ENCODE measurements at places on chromosomes 3 and 15.

DNA sequence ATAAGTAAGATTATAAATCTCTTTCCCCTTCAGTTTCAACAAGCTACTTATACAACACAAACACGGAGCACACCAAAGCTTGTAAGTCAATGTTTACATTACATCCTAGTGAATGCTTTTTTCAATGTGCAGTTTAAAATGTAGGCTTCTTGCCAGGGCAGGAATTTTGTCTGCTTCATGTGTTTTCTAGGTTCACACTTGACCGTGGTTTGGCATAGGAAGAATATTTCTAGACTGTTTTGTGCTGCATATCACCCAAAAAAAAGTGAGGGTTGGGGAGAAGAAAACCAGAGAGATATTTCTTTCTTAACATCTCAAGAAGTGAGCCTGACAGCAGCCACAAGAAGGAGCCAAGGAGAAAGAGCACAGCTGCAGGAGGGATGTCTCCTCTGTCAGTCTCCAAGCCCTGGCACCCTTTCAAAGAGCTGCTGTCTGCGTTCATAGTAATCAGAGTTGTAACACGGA, 255.8 kb downstream of the MEIS2 start:
- DNase-seq = no peak

- DNase-seq = no peak
Measured at GRCh38 chr3:82137050-82137449, 375.6 kb upstream of the GBE1 start.

DNA sequence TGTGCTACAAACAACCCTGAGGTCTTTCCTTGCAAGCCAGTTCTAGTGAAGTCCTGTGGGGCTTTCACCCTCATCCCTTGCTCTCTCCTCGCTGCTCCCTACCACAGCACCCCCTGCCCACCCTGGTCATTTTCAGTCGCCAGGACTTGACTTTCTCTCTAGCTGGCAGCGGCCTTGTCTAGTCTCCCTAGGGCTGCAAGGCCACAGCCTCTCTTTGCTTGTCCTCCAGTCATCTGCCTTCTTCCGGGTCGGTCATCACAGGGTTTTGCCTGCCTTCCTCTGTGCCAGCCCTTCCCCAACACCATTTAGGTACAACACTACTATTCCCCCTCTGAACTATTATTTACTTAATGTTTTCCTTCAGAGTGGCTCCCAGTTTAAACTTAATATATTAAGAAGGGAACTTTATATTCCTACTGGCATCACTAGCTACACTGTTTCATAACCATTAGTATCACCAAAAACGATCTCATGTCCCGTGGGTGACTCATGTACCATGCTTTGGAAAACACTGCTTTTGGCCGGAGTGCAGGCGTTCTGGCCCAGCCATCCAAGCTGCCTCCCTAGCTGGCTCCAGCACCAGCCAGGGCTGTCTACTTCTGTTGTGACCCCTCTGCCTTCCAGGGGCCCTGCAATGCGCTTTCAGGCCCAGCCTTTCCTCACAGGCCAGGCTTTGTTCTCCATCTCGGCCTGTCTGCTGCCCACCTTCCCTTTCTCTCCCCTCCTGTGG, 21.4 kb downstream of the FAH start:
- no peak for DNase-seq

- peak; percentile 82 for DNase-seq
Measured at GRCh38 chr15:44308415-44308814, 19.9 kb downstream of the GOLM2 start.

GRCh38 chr3:10228248-10228950, 19.9 kb upstream of the TATDN2 start:
- DNase-seq = peak; percentile 87

DNA sequence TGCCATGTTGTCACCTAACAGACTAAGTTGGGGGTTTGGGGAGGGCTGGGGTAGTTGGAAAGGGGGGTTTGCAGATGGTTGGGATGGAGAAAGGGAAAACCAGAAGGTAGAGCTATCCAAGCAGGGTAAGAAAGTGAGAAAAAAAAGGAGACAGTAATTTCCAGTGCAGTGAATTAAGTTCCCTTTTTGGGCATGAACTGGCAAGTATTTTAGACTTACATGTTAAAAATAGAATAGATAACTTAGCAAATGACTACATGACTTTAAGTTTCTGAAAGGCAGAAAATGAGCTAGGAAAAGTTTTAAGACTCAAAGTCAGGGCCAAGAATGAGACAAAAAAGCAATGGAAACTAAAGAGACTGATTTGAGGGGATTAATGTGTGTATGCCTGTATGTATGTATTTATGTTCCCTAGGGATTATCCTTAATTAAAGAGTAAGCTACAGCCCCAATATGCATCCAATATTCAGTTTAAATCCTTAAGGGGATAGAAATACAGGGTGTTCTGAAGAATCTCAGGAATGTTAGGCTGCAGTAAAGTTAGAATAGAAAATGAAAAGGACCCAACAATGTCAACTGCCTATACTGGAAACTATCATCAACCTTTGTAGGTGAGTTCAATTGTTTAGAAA, 285.2 kb upstream of the MME start:
- DNase-seq = no peak

DNA sequence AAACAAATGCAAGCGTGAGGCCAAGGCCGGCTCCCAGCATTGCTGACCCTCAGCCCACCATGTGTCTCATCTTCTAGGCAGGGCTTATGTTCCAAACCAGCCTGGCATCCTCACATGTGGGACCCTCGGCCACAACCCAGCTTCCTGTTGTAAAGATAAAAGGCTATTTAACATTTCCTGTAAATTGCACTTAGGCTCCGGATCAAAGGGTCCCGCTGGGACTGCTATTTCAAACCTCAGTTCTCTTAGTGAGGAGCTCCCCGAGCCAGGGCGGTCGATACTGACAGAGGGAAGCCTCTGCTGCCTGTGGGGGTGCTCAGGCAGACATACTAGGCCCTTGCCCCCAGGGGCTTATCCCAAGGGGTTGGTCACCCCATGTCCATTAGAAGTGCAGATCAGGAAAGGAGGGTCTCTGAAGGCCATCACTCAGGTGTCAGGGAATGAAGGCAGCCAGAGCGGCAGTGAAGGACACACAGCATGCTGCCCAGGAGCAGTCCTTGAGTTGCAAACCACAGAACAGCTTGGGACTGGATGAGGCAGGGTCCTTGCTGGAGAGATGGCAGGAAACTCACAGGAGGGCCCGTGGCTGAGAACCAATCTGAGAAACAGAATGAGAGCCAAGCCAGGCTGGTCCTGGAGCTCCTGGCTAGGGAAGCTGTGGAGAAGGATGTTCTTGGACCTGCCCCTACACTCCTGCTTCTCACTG, 239.9 kb downstream of the TLE3 start:
- DNase-seq = no peak

DNA sequence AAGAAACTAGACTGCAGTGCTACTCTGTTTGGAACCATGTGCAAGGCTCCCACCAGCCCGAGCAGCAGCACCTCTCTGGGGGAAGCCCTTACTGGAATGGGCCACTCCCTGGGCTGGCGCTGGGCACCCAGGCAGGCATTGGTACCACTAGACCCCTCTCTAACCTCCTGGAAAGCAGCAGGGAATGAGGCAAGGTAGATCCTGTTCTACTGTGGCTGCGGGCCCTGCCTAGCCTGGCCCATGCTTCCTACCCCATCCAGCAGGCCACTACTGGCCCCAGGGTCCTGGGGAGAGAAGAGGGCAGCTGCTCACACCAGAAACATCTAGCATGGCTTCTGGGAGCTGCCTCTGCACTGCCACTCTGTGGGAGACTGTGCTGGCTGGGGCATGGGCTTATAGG, 44.8 kb downstream of the MESD start:
- DNase-seq = no peak

- DNase-seq = peak; percentile 54
Measured at GRCh38 chr15:101501703-101502373, 12.3 kb upstream of the PCSK6 start.

DNA sequence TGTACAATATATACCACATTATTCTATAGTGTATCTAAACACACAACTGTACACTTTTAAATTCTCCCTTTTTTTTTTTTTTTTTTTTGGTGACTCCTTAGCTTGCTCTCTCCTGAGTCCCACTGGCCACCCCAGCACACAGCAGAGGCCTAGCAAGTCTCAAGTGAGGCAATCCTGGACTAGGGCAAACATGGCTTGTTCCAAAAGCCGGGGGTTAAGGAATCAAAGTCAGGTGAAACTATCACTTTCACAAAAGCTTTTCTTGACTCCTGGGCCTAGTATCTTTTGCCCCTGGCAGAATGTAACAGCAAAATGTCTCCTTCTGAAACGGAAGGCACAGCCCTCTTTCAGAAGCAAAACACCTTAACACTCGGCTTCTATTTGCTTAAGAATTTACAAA, 5.8 kb downstream of the EOMES start:
- DNase-seq = no peak

DNA sequence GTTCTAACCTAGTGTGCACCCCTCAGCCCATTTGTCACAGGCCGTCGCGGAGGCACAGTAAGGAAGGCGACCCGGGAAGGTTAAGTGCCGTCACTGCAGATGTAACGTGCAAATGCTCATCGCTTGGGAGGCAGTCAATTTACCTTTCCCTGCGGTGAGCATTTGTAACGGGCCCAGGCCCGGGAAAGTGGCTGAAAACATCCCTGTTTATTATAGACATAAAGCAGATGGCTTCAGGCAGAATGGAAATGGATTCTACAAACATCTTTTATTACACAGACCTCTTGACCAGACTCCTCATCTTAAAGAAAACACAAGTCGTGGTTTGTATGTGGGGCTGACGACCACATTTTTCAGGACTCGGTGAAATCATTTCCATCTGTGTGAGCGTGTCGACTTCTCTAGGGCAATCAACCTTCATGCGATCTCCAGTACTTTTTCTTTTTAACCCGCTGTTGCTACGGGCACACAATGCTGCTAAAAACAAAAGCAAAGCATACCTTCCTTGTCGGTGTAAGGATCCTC, 43.6 kb downstream of the NMNAT3 start:
- no peak for DNase-seq

- DNase-seq = no peak
Measured at GRCh38 chr3:99868311-99868646, 50.6 kb downstream of the CMSS1 start.

- peak; percentile 61 for DNase-seq
Measured at GRCh38 chr3:33372218-33373081, 67.8 kb downstream of the UBP1 start.

- no peak for DNase-seq
Measured at GRCh38 chr3:129435367-129435766, 4.4 kb downstream of the MBD4 start.

DNA sequence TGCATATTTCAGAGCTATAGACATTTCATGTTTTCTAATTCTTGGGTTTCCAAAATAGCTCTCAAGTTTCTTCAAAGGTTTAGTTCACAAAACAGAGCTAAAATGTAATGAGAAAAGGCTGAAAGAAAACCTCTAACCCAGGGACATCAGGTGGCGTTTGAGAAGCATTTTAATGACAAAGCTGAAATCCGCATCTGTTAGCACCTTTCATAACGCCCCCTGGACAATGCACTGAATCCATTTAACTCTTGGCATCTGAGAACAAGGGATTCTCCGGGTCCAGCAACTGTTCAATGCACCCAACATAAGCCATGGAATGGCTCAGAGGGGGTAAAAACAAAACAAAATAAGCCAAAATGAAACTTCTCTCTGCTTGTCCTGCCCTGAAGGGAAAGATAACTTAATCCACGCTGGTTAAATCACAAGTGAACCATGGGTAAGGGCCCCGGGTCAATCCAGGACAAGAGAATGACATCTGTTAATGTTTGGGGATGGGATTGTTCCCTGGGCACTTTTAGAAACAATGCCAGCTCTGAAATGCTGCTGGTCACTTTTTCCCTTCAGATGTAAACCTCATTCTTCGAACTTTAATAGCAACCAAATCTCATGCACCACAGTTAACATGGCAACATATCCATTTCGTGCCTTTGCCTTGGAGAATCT, 466.2 kb upstream of the ADAMTS9 start:
- no peak for DNase-seq

DNA sequence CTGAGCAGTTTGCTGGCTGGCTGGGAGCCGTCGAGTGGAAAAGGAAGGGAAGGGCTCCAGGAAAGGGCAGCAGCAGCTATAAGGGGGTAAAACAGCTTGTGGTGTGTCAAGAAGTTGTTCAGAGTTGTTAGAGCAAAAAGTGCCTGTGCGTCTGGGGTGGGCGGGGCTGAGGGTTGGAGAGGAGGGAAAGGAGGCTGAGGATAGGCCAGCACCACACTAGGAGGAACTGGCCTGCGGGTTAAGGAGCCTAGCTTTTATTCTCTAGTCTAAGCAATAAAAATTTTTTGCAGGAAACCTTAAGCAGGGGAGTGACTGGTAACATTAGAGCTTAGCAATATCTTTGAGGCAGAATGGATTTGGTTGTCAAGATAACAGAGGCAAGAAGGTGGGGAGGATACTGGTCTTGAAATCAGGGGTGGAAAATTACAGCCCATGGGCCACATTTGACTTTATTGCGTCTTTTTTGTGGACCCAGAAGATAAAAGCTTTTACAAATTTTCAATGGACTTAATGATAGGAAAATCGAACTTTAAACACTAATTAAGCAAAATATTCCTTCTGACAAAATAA, 134.5 kb upstream of the AADACL2 start:
- DNase-seq = no peak

DNA sequence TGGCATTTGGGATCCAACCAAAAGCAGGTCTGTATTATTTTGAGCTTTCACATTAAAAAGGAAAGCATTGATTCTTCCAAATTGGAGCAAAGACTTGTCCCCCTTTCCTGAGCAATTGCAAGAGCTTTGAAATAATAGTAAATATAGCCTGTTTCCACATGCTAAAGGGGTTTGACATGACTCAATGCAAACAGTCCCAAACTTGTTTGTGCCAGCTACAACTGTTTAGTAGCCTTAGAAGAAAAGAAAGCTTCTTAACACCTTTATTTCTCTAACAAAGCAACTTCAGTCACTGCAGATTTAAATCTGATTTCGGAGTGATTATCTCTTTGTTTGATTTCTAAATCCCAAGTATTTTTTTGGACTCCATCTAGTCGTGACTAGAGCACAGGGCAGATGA, 180.2 kb downstream of the SEMA6D start:
- no peak for DNase-seq

DNA sequence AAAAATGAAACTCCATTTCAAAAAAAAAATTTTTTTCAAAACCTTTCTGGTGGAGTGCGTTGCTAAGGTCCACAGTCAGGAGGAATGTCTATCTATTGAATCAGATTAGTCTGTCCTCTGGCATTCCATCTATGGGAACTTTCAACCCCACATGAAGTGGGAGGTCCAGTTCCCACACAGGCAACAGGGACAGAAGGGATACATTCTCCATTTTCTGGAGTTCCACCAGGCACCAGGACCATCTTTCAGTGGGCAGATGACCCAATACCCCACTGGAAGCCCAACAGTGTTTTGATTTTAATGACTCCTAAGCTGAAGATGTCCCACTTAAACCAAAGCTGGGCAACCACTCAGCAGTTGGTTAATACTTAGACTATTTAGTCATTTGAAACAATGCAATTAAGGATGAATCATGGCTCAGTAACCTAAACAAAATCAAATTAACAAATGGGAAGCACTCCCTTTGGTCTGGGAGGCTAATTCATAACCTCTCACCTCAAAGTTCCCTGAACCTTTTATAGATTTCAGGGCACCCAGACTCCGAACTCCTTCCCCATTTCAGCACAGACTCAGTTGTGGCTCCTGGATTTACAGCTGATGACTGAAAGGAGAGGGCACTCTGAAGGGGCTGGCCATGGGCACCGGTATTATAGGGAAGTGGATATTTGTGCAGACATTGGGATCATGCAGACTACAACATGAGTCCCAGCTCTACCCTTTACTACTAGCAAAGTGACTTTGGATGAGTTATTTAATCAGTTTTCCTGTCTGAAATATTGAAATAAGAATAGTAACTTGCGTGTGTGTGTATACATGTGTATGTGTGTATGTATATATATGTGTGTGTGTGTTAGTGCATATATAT, 264.3 kb upstream of the LRTM1 start:
- no peak for DNase-seq

Data from activated CD4-positive, alpha-beta T cell treated with anti-CD3 and anti-CD28 coated beads, Interleukin-2, Interleukin-6, amounts not matched to agents 100 ng/mL and 50 ng/mL, durations not matched to agents 16 hours and 8 hours (primary cell).